Stimulated activated CD4-positive, alpha-beta T cell treated with anti-CD3 and anti-CD28 coated beads, Interleukin-2, amount 100 ng/mL, for 4 hours (primary cell): ENCODE measurements at places on chromosomes 7 and 10.

DNA sequence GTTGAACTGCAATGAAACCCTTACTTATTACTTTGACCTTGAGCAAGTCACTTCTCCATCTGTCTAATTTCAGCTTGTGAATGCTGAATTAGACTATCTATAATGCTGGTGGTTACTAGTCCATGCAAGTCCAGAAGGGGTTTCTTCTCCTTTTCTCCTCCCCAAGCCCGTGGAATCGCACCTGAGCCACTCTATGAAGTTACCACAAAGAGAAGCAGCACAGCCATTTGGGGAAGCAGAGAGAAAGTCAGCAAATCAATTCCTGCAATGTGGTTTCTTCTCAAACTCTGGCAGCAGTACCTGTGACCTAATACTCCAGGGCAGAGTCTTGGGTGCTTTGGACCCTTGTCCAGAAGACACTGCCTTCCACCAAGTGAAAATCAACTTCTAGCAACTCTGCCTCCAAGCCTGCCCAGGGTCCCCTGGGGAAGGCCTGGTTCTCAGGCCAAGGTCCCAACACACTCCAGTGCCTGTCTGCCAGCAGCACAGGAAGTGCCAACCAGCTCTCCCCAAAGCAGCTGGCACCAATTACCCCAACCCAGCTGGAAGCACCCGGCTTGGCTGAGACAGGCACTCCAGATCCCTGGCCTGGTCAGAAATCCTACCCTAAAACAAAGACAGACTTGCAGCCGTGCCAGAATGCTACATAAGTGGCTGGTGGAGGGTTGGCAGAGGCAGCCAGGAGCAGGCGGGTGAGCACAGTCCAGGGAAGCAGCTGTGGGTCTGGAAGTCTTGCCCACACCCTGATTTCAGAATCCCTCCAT is 200.3 kb downstream of the LSM5 start:
- no peak for DNase-seq

- no peak for DNase-seq
These were observed 262.4 kb downstream of the COBL start for GRCh38 chr7:51054231-51054630.

GRCh38 chr7:158609313-158609974 is 21.8 kb upstream of the PTPRN2 start:
- no peak for DNase-seq

- no peak for DNase-seq
These were observed 50.6 kb upstream of the STEAP4 start for GRCh38 chr7:88357294-88357693.

GRCh38 chr10:21401196-21401595 is 124.3 kb downstream of the SKIDA1 start:
- no peak for DNase-seq

DNA sequence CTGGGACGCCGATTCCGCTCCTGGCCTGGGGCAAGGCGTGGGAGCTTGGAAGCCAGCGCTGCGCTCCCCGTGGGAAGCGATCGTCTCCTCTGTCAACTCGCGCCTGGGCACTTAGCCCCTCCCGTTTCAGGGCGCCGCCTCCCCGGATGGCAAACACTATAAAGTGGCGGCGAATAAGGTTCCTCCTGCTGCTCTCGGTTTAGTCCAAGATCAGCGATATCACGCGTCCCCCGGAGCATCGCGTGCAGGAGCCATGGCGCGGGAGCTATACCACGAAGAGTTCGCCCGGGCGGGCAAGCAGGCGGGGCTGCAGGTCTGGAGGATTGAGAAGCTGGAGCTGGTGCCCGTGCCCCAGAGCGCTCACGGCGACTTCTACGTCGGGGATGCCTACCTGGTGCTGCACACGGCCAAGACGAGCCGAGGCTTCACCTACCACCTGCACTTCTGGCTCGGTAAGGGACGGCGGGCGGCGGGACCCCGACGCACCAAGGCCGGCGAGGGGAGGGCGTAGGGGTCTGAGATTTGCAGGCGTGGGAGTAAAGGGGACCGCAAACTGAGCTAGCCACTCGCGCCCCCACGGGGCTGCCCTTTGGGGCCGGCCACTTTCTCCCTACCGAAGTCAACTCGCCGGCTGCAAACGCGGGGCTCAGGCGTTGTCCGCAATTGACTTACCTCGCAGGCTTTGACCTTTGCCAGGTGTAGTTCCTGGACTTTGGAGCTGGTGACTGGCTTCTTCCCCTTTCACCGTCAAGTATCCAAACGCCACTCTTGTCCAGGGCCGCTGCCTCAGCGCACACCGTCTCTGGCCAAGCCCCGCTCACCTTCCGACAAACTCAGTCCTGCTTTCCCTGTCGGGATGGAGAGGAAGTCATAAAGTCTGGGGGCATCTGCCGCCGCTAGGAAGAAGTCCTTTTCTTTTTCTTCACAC is at the start of gene SCIN:
TSS of gene SCIN (plus strand) at position 187 of the 928 bp plus-strand sequence. CDS start at position 254, 67 bp downstream.
- DNase-seq: no peak

- no peak for DNase-seq
These were observed 957 bp upstream of the SVIL start for GRCh38 chr10:29635711-29636144.

GRCh38 chr7:29017713-29018112 is 59.6 kb upstream of the TRIL start:
- DNase-seq: no peak
